Nephron progenitor cell (in vitro differentiated cells): ENCODE measurements at places on chromosomes 3 and 15.

GRCh38 chr3:64501298-64501906 lies 186.4 kb downstream of the ADAMTS9 start:
- no peak for DNase-seq

- DNase-seq: no peak
Observed at GRCh38 chr3:121943431-121943830, 49.2 kb downstream of the SLC15A2 start.

- DNase-seq: no peak
Observed at GRCh38 chr15:82130248-82130647, 84.4 kb upstream of the MEX3B start.

- no peak for DNase-seq
Observed at GRCh38 chr15:73232776-73233175, 136.0 kb downstream of the HCN4 start.

DNA sequence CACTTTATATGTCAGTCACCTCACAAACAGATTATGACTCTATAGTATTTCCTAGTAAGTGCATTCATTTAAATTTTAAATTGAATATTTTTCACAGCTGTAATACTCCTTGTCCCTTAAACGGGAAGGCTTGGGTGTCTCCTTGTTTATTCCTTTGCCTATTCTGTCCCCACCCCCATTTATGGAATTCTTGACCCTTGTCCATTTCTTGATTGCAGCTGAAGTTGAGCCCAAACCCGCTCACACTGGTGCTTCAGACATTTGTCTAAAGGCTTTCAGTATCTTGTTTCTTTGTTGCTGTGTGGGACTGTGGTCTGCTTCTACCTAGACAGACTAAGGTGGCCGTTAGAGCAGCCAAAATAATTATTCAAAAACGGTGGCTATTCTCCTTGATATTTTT lies 449.7 kb downstream of the FOXP1 start:
- DNase-seq: no peak

- no peak for DNase-seq
Observed at GRCh38 chr3:148329481-148330235, 368.0 kb upstream of the AGTR1 start.

DNA sequence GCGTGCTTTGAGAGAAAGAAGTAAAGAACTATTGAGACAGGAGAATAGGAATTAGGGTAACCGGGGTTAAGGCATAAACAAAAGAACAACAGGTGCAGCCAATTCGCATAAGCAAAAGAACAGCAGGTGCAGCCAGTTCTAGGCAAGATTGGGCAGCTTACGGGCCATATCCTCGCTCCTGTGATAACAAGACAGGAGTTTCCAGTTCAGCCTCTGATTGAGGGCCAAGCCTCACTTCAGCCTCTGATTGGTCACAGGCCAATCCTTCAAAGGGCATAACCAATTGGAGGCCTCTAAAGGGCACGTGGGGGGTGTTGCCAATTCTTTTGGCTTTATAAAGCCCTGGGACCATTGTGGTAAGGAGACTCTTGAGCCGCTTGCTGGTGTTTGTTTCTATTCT lies 143.5 kb downstream of the GADL1 start:
- no peak for DNase-seq
